Retina (tissue), 1 donor: ENCODE measurements at places on chromosomes 3 and 15.

GRCh38 chr3:172259726-172260248 is 188.5 kb downstream of the GHSR start:
- no peak for DNase-seq

GRCh38 chr3:159796744-159797143 is 191.9 kb upstream of the IL12A start:
- no peak for DNase-seq

DNA sequence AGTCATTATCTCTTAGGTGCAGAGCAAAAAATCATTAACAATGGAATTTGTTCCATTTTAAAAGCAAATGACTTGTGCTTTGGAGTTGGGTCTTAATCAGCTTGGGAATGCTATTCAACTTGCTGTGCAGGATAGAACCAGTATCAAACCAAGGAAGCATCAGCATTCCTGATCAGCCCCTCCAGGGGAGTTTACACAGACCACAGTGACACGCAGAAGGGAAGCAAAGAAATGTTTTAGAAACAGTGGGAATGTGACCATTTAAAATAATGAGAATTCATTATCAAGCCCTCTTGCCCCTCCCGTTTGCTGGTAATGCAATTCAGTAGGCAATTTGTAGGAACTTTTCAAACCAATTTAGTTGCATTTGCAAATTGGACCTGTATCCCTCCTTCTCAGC is 155.1 kb downstream of the LRTM1 start:
- no peak for DNase-seq

DNA sequence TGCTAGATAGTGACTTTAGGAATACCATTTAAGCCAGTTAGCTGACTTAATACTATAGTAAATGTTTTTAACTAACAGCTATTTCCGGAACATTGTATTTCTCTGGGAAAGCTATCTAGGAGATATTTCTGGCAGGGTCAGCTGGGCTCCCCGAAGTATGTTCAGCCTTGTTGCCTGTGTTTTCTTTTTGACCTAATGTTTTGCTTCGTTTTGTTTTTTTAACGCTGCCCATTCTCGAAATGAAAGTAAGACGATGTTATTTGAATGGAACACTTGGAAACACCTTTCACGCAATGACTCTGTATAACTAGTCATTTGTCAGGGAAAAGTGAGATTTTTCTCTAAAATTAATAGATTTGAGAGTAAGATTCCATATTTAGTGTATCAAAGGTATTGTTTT is 702.9 kb upstream of the NAALADL2 start:
- DNase-seq = no peak

DNA sequence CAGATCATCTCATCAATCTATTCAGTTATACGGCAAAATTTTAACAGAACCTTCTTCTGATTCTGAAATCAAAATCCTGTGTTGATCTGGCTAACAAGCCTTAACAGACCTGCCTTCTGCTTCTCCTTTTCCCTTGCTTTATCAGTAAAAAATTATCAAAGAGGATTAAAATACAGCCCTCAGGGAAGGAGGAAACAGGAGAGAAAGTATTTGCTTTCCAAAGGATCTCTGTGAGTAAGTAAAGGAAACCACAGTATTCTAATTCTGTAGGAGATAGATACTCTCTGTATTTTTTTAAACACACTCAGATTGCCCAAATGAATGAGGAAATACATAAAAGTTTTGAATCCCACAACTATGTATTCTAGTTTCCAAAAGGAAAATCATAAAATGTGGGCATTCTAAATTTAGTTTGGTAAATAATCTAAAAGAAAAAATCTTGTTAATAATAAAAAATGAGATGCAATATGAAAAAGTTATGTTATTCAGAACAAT is 221.8 kb downstream of the ZIC1 start:
- no peak for DNase-seq

DNA sequence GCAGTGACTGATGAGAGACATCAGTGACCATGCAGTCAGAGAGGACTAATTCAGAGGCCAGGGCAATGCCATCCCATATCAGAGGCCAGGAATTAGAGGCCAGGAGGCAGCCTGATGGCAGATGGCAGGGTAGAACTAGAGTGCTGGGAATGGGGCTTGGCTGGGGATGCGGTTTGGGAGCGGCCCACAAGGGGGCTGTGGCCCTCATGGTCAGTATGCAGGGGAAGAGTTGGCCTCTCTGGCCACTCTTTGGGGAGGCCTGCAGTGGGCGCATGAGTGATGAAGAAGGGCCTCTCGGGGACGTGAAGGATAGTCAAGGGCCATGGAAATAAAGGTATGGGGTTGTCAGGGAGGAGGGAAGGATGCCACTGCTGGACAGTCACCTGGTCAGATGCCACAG is 101.7 kb downstream of the EEFSEC start:
- DNase-seq = no peak

- DNase-seq = no peak
These were observed 142.7 kb upstream of the DPPA4 start for GRCh38 chr3:109480014-109480413.

DNA sequence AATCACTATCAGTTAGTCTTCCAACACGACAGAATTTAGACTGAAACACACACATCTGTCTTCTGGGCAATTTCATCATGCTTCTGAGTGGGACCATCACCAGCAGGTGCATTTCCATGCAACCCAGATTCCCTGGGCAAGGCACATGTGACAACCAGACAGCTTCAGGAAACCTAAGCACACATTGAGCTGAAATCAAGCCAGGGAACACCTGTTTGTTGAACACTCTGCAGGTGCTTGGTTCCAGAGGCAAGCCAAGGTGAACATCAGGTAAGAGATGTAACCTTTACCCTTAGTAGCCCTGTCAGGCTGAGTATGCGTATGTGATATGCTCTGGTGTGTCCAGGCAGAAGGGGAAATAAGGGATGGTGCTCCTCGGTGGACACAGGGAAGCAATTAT is 3.3 kb upstream of the PSMD2 start:
- DNase-seq = no peak

- no peak for DNase-seq
These were observed 11.9 kb downstream of the TAGLN3 start for GRCh38 chr3:112010636-112011035.

- DNase-seq = no peak
These were observed 29.5 kb upstream of the MAGI1 start for GRCh38 chr3:66068255-66068654.
